Colonic mucosa (tissue), 4 donors: ENCODE measurements at places on chromosomes 4 and X. TPM values are rescaled to one million over a fixed set of nuclear protein-coding genes. Genes with fewer than 3 reads are reported as not detected.

DNA sequence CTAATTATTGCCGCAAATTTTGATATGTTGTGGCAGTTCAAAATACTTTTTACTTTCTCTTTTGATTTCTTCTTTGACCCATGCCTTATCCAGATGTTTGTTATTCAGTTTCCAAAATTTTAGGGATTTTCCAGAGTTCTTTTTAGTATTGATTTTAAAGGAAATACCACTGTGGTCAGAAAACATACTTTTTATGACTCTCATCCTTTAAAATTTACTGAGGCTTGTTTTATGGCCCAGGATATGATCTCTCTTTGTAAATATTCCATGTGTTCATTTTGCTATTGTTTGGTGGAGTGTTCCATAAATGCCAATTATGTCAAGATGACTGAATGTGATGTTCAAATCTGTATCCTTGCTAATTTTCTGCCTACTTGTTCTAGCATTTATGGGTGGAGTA is 272.3 kb upstream of the DIPK2B start:
- no peak for DNase-seq

GRCh38 chr4:87130985-87131703 is 89.3 kb downstream of the KLHL8 start:
- no peak for DNase-seq

GRCh38 chr4:109425405-109425804 is 8.2 kb upstream of the SEC24B start:
- no peak for DNase-seq

- peak; percentile 46 for DNase-seq
These were observed 137.4 kb downstream of the DKK2 start for GRCh38 chr4:106898621-106899230.

GRCh38 chr4:54695788-54696187 is 38.0 kb downstream of the KIT start:
- DNase-seq = no peak

DNA sequence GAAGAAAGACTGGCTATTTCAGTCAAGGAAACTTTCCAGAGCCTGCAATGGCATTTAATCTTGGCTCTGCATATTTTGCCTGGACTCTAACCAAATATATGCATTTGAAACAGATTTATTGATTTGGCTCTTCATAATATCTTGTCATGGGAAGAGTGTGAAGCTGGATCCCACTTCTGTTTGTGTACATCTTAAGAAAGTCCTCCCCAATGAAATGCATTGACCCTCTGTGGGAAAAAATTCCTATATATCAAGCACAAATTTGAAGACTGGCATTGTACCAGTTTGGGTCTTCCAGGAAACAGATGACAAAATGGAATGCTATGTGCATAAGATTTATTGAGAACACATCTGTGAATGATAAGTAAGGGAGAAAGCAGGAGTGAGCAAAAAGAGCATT is 897.3 kb upstream of the TENM3 start:
- DNase-seq = no peak

GRCh38 chr4:82352825-82353366 is 20.9 kb downstream of the HNRNPD start:
- no peak for DNase-seq

DNA sequence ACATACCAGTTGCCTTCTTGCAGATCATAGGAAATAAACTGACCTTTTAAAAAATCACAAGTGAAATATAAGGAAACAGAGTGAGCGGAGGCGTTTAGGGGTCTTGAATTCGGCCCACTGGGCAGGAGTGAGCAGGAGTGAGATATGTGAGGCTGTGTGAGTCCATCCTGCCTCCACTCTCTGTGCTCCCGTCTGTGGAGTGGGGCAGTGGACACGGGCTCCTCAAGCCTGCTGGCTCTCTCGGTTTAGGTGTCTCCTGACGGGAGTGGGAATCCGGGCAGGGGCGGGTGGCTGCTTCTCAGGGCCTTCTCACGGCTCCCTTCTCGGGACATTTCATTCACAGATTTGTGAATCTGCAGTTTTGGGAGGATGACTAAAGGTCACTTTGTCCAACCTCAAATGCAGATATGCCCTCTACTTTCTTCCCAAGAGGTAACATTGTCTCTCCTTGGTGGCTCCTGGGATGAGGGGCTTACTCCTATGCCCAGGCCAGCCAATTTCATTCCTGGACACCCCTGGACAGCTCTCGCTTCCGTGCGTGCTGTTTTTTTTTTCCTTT is 27.6 kb downstream of the CYTL1 start:
- no peak for DNase-seq

DNA sequence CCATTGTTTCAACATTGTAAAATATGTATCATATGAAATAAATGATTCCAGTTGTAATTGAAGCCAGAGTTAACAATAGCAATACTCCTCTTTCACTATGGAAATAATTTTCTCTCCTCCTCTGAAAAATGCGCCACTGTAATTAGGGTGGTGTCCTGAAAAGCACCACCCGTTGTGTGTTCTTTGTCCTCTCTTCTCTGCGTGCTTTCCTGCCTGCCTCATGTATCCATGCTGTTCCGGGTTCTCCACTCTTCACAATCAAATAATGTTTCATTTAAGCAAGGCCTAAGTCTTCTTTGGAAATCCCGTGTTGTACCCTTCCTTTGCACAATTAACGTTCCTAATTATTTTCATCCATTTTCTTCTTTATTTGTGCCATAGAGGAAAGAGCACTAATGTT is 293.3 kb downstream of the ADGRL3 start:
- no peak for DNase-seq

DNA sequence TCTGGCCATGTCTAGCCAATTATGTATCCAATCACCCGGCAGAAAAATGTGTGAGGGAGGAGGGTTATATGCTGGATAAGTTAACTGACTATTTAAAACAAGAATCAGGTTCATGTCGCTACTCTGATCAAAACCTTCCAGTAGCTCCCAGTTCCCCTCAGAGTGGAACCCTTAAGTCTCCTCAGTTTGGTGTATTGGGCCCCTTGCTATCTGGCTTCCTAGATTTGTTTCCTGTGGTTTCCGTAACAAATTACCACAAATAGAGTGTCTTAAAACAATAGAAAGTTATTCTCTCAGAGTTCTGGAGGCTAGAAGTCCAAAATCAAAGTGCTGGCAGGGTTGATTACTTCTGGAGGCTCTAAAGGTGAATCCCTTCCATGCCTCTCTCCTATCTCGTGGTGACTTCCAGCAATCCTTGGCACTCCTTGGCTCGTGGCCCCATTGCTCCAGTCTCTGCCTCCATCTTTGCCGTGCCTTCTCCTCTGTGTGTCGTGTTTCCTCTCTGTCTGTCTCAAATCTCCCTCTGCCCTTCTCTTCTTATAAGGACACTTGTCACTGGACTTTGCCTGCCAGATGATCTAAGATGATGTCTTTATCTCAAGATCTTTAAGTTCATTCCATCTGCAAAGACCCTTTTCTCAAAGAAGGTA is 10.5 kb upstream of the ENPP6 start:
- DNase-seq = no peak

DNA sequence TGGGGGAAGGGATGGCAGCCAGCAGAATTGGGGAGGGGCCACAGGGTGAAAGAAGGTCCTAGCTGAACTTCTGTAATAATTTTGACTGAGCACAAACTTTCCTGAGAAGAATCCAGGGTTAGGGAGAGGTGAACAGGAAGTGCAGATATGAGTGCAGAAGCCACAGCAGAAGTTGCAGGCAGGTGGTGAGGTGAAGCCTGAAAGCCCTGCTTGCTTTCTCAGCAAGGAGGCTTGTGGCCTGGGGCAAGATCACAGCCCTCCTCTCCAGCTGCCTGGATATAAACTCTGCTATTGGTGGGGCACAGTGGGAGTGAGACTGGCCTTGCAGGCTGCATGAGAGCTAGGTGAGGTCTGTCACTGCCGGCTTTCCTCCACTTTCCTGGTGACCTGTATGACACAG is 44.1 kb upstream of the UPRT start:
- DNase-seq = no peak

GRCh38 chrX:149161435-149162088 is 343.5 kb downstream of the IDS start:
- DNase-seq = no peak

DNA sequence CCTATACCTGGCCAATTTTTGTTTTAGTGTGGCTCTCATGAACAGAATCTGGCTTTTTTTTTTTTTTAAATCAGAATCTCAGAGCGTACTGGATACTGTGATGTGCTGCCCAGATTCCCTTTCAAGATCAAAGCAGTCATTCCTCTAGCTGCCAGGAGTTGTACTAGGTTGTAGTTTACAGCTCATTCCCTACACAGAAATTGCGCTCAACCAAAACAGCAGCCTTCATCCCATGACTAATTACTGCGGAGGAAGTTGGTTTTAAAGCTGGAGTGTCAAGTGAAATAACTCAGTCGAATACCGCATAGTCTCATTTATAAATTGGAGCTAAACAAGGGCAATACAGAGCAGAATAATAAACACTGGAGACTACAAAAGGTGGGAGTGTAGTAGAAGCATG is 12.2 kb upstream of the TMPRSS11B start:
- DNase-seq = no peak

DNA sequence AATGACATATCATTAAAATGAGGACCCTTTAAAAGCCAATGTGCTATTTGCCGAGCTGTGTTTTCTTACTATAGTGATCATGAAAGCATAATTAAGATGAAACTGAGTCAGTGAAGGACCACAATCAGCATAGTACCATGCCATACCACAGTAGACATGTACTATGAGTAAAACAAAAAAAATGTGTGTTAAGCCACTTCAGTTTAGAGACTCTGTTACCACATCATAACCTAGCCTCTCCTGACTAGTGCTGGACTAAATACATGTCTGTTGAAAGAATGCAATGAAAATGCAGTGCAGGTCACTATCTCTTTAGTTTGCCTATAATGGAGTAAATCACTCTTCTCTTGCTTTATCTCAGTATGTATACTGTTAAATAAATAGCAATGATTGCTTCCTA is 12.3 kb upstream of the DDX53 start:
- no peak for DNase-seq

GRCh38 chr4:1726146-1726934 is 5.0 kb downstream of the TACC3 start:
- DNase-seq = peak; percentile 95

GRCh38 chr4:92421920-92422319 is 118.2 kb downstream of the GRID2 start:
- DNase-seq = no peak

DNA sequence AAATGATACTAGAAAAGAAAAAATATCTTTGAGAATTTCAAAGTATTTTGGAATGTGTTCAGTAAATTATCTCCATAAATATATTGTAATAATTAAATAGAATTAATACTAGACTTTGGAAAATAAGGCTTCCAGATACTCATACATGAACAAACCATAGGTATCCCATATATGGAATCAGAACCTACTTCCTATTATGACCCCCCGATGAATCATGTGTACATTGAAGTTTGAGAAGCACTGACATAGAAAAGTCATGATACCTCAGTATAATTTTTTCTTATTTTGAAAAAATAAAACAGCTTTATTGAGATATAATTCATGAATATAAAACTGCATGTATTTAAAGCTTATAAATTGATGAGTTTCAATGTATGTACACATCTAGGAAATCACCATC is 27.2 kb upstream of the SMARCA5 start:
- DNase-seq = no peak

DNA sequence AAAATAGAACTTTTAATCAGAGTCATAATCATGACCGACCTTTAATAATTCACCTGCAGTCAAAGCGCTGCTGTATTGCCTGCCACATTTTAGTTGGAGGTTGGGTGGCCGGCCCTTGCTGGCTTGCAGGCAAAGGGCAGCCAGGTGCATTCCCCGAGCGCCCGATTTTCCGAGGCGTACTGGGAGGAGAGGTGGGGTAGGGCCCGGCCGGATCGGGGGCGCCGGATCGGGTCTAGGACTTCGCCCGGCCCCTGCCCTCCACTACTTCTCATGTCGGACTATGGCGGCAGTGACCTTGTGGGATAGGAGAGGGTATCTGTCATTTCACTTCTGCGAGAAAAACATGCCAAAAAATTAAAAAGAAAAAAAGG is 2.5 kb upstream of the RS1 start:
- DNase-seq = peak; percentile 34

GRCh38 chr4:139005774-139006173 is 9.8 kb upstream of the NOCT start:
- no peak for DNase-seq

DNA sequence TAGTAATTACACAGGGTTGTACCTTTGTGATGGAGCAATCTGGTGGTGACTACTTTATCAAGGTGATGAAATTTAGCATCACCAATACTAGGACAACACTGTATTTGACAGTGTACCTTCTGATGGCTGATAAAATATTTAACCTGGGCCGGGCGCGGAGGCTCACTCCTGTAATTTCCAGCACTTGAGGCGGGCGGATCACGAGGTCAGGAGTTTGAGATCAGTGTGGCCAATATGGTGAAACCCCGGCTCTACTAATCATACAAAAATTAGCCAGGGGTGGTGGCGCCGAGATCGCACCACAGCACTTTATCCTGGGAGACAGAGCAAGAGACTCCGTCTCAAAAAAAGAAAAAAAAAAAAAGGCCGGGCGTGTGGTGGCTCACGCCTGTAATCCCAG is 1.9 kb upstream of the TAF1 start:
- no peak for DNase-seq

- no peak for DNase-seq
These were observed 226.5 kb downstream of the FBXW7 start for GRCh38 chr4:152309418-152309817.

Gene TEX13B
- total RNA-seq = not detected

Gene TLR1
- total RNA-seq = 1.2 TPM

Gene FRG2
- total RNA-seq = not detected

Gene CXCL9
- 0.52 TPM for total RNA-seq

Gene KCND1
- 1.0 TPM for total RNA-seq

Gene IL2RG
- total RNA-seq = 61.0 TPM

Gene HTRA3
- total RNA-seq = 1.3 TPM

Gene F9
- not detected for total RNA-seq

Gene NAT8L
- total RNA-seq = 0.11 TPM

Gene SPANXA1
- total RNA-seq = not detected

Gene SPACA5
- not detected for total RNA-seq

Gene UGT2B15
- 50.8 TPM for total RNA-seq

Gene ABLIM2
- total RNA-seq = 11.1 TPM
